ENCODE measurements at places on chromosomes 7 and 10.

DNA sequence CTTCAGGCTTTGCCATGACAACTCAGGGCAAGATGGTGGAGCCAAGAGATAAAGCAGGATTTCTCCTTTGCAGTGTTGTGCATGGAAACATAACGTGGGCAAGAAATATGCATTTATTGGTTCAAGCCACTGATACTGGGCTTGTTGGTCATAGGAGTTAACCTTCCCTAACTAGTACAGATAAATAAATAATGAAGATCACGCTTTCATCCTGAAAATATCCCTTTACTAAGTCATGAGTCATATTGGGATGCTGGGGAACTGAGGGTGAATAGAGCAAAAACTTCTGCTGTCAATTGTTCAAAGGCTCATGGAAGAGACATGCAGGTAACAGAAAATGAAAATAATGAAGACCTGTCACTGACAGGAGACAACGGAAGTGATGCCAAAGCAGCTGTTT is 55.5 kb downstream of the TES start:
- DNase-seq, result no peak

DNA sequence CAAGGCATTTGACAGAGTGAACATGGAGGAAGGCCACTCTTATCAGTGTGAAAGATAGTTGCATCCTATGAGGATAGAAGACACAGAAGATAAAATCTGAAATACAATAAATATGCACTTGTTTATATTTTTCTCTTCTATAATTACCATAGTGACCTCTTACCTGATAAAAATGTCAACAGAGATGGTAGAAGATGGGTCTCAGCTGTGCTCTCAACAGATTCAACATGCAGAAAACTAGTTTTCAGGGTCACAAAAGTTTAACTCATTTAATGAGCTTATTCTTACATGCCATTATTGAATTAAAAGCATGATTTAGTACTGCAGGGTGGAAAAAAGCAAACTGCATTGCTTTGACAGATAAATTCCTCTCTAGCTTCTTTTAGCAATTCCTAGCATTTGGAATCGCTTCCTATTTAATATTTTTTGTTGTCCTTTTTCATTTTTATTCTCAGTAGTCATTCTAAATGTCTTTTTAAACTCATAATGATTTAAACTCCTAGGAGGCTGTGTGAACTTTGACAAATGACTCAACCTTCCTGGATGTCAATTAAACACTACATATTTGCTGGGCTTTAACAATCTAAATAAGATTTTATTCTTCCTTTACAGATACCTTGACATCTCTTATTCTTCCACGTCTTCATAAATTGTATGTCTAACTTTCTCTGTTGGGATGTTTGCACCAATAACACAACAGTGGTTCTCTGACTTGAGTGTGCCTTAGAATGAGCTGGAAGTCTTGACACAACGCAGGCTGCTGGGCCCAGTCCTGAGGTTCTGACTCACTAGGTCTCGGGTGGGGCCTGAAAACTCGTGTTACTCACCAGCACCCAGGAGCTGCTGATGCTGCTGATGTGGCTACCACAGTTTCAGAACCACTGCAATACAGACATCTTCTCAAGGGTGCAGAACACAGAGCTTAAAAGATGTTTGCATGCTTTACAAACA is 565.5 kb upstream of the IGFBP3 start:
- DNase-seq, result peak; percentile 10

DNA sequence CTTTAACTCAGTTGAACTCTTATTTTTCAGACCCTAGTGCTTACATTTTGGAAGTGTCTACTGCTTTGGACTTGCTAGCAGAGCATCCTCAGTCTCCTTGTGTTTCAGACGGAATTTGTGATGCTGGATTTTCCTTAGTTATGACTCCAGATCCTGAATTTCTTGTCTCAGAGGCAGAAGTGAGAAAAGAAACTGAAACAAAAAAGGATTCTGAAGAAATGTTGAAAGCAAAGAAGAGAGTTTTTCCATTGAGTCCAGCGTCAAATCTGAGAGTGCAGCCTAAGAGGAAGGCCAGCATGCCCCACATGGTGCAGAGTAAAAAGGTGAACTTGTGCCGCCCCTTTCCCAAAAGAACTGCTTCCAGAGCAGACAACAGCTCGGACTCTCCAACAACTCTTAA is 46.1 kb downstream of the TASOR2 start:
- DNase-seq, result no peak

DNA sequence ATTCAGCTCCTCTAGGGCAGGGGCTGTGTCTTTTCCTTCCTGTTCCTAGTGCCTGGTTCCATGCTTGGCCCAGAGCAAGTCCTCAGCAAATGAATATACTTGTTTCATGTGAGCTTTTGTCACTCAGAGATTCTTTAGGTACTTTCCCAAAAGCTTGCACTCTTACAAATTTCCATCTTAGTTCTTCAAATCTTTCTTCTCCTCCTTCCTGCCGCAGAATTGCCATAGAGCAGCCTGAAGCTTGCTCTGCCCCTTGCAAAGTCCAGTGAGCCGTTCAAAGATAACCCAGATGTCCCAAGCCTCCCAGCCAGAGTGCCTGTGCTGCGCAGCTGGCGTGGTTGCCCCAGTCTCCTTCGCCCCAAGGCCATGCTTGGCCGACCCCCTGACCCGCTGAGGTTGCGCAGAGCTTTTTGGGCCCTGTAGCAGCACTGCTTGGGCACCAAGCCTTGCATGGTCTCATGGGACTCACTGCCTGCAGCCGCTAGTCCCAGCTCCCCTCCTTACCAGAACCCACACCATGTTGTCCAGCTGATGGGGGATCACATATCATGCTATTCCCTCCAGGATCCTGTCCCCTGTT is 20.7 kb downstream of the CHST3 start:
- DNase-seq, result no peak

DNA sequence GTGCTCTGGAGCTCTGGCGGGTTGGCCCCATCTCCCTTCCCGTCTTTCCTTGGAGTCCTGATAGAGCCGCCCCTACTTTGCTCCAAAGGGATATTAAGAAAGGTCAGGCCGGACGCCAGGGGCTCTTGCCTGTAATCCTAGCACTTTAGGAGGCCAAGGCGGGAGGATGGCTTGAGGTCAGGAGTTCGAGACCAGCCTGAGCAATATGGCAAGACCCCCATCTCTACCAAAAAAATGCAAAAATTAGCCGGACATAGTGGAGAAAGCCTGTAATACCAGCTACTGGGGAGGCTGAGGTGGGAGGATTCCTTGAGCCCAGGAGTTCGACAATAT is 313 bp upstream of the MLXIPL start:
- no peak for DNase-seq

GRCh38 chr7:844514-844913 is 12.2 kb downstream of the SUN1 start:
- no peak for DNase-seq

- peak; percentile 26 for DNase-seq
These were observed at the start of gene TSPAN15 for GRCh38 chr10:69451209-69451783. TSPAN15 (plus strand) TSS chr10:69451465; CDS start chr10:69451595, 130 bp downstream.

DNA sequence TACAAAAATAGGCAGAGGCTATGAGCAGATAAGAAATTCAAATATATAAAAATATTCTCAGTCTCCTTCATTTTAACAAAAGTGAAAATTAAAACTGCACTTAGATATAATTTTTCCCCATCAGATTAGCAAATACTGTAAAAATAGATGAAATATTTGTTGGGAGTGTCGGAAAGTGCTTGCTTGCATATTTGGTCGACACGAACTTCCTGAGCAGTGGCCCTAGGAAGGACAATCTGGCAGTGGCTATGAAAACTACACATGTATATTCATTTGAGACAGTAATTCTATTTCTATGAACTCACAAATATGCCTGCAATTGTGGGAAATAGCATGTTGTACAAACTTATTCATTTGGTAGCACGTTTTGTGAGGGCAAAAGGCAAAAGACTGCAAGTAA is 81.4 kb downstream of the GOLGA7B start:
- no peak for DNase-seq

DNA sequence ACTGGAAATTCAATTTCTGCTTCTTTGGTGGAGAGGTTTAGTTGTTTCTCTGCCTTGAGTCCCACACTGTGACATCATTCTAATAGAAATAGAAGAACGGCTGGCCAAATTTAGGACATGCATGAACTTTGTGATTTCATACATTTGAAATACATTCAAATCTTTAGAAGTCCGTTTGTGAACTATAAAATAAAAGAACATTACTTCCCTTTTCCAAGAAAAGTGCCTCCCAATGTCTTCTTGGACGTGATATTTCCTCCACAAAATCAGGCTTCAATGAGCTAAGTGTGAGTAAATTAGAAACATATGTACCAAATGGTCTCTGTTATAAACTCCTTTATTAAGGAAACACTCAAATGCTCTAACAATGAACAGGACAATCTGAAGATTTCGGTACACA is 314.5 kb upstream of the AKR1E2 start:
- DNase-seq, result no peak

GRCh38 chr10:31318382-31318853 is 598 bp upstream of the ZEB1 start:
- peak; percentile 40 for DNase-seq

GRCh38 chr7:98771941-98772603 is 97.7 kb downstream of the TMEM130 start:
- DNase-seq, result no peak

GRCh38 chr10:130921911-130922440 is 389.5 kb downstream of the TCERG1L start:
- DNase-seq, result no peak

DNA sequence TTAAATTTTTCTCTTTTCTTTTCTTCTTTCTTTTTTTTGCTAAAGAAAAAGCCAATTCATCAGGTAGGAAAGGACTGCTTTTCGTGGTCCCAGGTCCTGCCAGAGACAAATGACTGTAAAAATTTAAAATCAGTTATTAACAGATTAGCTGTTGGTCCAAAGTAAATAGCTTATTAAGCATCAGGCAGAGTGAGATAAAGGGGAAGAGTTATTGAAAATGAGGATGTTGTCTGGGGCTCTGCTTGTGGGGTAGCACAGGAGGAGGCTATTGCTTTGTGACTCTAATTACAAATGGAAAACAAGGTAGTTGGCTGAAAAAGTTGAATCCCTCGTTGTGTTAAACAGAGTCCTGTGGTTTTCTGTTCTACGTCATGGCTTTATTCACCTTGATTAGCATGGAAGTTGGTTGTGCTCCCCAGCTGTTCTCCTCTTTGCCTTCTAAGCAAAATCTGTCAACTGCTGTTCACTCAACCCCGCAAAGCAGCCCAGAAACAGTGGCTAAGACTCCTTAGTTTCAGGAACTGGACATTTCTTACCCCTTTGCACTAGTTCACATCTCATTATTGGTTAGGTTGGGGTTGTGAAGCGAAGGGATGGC is 128.9 kb downstream of the SNX10 start:
- no peak for DNase-seq

DNA sequence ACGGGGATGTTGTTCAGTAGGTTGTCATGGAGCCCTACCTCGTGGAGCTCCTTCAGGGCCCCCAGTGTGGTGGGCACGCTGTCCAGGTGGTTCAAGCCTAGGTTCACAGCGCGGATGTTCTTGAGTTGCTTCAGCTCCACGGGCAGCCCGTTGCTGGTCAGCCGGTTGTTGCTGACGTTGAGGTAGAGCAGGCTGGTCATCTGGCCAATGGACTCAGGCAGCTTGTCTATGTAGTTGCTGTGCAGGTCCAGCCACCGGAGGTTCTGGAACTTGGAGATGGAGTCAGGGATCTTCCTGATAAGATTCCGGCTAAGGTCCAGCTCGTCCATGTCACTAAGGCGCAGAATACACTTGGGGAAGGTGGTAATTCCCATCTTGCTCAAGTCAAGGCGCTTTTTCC is 26.0 kb downstream of the LRRC18 start:
- no peak for DNase-seq

DNA sequence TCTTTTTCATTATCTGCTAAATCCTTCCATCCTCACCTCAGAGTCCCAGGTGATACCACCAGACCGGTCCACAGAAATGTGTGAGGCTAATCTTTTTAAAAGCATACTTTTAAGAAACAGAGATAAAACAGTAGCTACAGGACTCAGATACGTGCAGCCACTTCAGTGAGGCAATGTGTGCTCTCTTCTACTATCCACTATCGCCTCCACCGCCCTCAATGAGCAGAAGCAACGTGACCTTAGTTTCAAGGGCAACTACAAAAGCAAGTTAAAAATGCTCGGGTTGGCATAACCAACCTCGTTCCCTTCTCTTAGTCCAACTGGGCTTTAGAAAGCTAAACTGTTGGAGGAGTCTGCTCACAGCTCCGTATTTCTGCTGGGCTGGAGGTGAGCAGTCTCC is 4.2 kb downstream of the FGFR2 start:
- no peak for DNase-seq

DNA sequence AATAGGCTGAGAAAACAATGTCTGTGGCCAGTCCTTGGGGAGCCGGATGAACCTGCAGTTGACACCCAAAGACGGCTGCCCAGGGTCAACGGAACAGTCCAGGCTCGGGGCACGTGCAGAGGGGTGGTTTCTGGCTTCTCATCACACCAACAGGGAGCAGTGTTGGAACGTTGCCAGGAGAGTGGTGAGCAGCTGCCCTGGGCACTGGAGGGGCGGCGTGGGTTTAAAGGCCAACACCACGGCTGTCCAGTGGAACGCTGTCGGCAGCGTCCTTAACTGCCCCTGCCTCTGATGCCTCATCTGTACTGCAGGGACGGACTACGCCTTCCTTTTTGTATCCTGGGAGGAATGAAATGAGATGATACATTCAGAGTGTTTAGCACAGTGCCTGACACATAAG is 19.8 kb downstream of the JCAD start:
- DNase-seq, result no peak

GRCh38 chr10:42768581-42769152 is 13.9 kb upstream of the BMS1 start:
- DNase-seq, result no peak

DNA sequence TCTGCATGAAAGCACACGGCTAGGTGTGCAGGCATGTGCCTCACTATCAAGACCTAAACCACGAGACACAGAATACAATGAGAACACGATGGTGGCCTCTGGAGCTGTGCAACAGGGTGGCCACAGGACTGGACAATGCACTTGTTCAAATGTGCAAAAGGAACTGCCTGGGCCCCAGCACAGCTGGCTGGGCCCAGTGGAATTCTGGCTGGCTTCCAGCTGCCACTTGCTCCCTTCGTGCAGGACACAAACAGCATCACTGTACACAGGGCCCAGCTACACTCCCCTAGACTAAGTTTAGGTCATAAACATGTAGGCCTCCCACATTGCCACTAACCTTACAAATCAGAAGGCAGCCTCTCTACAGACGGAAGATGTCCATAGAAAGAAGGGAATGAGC is 23.4 kb downstream of the DOCK4 start:
- DNase-seq, result no peak

- no peak for DNase-seq
These were observed 256.9 kb upstream of the FZD1 start for GRCh38 chr7:91007371-91007770.

GRCh38 chr10:103080891-103081581 is 112.0 kb downstream of the NT5C2 start:
- no peak for DNase-seq

All from thoracic aorta (tissue), 2 donors.